ENCODE measurements at places on chromosomes 4 and X.

DNA sequence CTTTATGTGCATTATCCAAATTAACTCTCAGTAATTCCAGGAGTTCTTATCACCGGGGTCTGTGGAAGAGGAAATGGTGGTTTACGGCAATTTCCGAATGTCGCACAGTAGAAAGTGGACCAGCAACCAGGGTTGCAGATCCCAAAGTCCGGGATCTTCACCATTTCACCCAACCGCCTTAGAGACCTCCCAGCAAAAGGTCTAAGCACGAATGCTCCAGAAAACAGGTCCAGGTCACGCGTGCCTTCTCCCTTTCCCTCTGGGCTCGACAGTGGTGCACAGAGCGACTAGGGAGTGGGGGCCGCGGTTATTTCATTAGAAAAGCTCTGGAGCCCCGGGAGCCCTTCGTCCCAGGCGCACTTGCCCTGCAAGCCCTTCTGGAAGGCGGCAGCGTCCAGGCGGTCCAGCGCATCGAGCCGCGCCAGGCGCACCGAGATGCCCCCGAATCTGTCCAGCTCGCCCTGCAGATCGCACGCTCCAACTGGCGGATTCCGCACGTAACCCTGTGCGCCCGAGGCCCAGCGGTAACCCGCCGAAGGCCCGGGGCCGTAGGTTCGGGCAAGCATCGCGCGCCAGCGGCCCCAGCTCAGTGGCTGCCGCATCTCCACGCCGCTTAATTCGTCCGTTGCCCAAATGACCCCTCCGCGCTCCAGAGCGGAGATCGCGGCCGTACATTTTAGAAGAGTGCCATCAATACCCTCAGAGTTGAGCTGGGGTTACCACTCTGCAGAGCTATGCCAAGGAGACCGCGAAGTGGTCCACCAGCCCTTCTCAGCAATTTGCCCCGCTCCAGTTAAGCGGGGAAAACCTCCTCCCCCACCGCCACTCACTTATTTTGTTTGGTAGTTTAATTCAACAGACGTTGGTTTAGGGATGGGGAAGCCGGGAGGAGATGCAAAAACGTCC is at the start of gene NUDT6:
TSS of gene NUDT6 (minus strand) at position 627 of the 906 bp plus-strand sequence. CDS start at position 602, 25 bp downstream.
- DNase-seq = peak; percentile 34

DNA sequence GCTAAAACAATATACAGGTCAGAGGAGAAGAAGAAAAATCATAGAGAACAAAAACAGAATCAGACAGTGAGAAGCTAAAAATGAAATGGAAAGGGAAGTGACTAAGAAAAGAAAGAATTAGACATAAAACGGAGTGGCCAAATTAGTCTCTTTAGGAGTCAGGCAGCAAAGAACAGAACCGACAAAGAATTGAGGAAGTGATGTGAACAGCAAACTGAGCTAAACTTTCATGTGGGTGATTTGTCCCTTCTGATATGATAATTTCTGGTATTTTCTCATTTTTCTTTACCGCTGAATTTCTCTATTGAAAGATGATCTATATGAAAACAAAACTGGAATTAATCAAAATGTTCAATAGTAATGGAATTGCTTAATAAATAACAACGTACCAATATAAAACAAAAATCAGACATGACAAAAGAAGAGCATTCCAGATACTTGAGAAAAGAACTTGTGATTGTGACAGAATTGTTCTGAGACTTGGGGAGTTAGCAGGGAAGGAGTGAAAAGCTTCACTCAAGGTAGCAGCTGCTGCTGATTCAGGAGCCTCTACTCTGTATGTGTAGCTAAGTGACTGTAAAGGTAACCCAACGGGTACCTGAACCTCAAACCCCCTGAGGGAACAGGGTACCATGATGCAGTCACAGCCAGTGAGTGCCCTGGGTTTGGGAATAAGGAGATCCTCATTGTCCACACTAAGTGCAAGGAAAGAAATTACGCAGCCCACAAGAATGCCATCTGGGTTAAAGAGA is 8.8 kb downstream of the TAPT1 start:
- DNase-seq = no peak

DNA sequence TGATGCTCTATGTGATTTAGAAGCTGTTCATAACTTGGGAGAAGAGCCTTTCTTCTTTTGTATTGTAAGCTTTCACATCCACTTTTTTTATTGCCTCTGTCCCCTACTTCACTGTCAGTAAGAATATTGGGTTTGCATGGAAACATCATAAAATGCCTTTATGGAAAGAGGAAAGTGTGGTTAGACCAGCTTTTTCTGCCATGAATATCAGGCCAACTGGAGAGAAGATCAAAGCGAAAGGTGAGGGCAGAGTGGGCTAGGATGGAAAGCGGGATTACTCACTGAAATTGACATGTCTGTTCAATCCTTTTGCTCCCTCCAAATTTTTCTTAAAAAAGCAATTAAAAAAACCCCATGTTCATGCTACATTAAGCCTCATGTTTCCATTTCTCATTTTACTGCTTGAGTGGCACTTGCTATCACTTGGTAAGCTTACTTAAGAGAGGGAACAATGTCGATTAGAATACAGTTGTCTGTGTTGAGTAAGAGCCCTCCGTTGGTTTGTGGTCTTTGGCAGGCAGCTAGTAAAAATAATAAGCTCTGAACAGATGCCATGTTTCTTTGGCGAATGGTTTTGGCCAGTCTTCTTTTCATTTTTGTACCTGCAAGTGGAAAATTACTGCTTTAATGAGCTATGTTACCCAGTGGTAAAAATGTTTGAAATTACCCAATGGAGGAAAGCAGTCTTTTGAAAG is 35.9 kb downstream of the SUPT20HL1 start:
- peak; percentile 44 for DNase-seq

GRCh38 chrX:12441381-12442128 is 303.3 kb downstream of the FRMPD4 start:
- peak; percentile 47 for DNase-seq

GRCh38 chr4:137967480-137968190 is 274.5 kb downstream of the SLC7A11 start:
- DNase-seq = no peak

- no peak for DNase-seq
Observed at GRCh38 chr4:125091101-125091500, 223.7 kb upstream of the FAT4 start.

GRCh38 chr4:7266525-7267292 is 74.4 kb downstream of the SORCS2 start:
- DNase-seq = peak; percentile 53

- no peak for DNase-seq
Observed at GRCh38 chr4:153651587-153651986, 32.5 kb upstream of the TLR2 start.

GRCh38 chrX:150761819-150762216 is 68.6 kb downstream of the MTMR1 start:
- DNase-seq = no peak

- DNase-seq = peak; percentile 78
Observed at GRCh38 chr4:108060164-108060563, 70.5 kb downstream of the HADH start.

DNA sequence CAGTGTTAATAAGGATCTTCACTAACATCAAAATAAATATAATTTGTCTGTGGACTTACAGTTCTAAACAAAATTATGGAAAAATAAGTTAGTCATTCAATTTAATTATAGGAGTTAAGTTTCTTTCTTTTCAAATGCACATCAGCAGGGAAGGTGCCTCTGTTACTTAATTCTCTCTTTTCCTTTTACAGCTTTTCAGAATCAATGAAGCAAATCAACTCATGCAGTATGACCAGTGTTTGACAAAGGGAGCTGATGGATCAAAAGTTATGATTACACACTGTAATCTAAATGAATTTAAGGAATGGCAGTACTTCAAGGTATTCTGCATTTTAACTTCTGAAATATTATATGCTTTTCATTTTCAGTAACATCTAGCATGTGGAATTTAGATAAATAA is 15.9 kb downstream of the HMGB2 start:
- no peak for DNase-seq

GRCh38 chrX:153828723-153829548 is 1.4 kb downstream of the PDZD4 start:
- DNase-seq = no peak

- no peak for DNase-seq
Observed at GRCh38 chr4:173935622-173936405, 347.7 kb downstream of the FBXO8 start.

- DNase-seq = no peak
Observed at GRCh38 chr4:156303708-156304107, 350.0 kb upstream of the CTSO start.

DNA sequence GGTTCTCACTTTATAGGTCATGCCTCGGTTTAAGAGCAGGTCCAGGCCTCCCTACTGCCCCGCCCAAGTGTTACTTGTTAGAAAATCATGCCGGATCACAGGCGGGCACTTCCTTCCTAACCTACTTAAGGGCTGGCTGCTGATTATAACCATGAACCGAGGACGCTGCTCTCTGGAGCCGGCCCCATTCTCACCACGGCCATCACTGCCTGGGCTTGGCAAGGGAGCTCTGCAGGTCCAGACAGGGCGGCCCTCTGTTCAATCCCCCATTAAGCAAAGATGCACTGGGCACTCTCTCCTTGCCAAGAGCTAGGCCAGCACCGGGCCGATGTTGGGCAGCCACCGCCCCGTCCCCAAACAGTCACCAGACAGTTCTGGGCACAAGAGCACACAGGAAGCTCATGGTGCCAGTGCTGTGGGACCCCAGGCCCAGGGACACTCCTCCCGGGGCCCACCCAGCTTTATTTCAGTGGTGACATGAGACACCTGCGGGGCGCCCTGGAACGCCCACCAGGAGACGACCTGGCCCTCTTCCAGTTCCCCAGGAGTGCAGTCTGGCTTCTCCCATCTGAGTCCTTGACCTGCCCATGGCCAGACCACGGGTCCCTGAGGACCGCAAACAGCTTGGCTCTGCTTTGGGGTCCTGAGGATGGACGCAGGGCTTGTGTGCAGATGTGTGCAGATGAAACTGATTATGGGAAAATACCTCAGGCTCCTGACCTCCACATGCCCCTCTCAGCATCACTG is 44.0 kb downstream of the ABLIM2 start:
- no peak for DNase-seq

GRCh38 chr4:105911426-105911825 is 16.2 kb downstream of the NPNT start:
- DNase-seq = no peak

DNA sequence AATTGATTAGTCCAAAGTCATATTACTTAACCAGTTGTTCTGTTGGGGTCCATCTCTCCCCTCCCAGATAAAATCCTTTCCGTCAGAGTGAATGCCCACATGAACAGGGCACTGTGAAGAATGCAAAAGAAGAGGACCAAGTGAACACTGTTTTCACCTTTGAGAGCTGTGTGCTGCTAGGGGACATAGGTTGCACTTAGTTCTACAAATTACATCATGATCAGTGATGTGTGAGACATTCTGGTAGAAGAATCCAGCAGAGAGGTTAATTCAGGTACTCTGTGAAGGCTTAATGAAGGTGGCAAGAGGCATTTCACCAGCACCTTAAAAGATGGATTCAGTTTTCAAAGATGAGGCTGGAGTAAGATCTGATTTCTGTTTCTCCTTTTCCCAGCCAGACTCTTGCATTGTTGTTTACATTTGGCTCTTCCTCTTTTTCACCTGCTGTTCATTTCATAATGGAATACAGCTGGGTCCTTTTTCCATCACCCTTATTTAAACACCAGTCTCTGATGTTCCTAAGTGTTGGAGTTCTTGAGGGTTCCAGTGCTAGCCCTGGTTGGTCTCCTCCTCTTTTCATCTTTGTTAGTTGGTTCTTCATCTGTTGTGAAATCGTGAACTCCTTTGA is 10.9 kb downstream of the GAB1 start:
- DNase-seq = no peak

- peak; percentile 51 for DNase-seq
Observed at GRCh38 chrX:64205441-64205734, at the start of gene AMER1. Gene AMER1 (minus strand): TSS chrX:64205708. CDS start chrX:64193286, 12,422 bp downstream.

- DNase-seq = no peak
Observed at GRCh38 chrX:46310815-46311497, 234.3 kb downstream of the ZNF674 start.

GRCh38 chrX:108090491-108091263 is 665 bp downstream of the PSMD10 start:
- peak; percentile 6 for DNase-seq

- DNase-seq = peak; percentile 3
Observed at GRCh38 chrX:13597874-13598273, 28.5 kb downstream of the EGFL6 start.

GRCh38 chr4:114791976-114792375 is 193.4 kb downstream of the UGT8 start:
- no peak for DNase-seq

DNA sequence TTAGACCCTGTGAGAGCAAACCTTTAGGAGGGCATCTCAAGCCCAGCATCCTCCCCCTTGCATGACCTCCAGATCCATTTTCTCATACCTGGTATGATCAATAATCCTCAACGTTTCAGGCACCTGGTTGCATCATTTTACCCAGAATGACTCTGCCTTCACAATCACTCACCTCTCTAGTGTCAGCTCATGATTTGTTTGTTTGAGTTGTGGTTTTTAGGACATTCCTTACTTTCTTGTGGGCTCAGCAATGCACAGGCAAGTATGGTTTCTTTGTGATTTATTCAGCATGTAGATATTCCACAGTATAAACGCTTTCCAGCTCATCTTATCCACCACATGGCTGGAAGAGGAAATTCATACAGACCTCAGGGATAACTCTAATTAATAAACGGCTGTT is 93.6 kb upstream of the CPEB2 start:
- peak; percentile 70 for DNase-seq

GRCh38 chrX:16646366-16647138 is 3.4 kb upstream of the S100G start:
- DNase-seq = no peak

GRCh38 chrX:98448524-98448923 is 1564.8 kb downstream of the RPA4 start:
- DNase-seq = no peak
